ENCODE measurements at places on chromosomes 1 and 21.

- DNase-seq, result no peak
Measured at GRCh38 chr21:45393833-45394638, 10.9 kb upstream of the COL18A1 start.

- no peak for DNase-seq
Measured at GRCh38 chr1:48266576-48266975, 44.1 kb downstream of the SLC5A9 start.

DNA sequence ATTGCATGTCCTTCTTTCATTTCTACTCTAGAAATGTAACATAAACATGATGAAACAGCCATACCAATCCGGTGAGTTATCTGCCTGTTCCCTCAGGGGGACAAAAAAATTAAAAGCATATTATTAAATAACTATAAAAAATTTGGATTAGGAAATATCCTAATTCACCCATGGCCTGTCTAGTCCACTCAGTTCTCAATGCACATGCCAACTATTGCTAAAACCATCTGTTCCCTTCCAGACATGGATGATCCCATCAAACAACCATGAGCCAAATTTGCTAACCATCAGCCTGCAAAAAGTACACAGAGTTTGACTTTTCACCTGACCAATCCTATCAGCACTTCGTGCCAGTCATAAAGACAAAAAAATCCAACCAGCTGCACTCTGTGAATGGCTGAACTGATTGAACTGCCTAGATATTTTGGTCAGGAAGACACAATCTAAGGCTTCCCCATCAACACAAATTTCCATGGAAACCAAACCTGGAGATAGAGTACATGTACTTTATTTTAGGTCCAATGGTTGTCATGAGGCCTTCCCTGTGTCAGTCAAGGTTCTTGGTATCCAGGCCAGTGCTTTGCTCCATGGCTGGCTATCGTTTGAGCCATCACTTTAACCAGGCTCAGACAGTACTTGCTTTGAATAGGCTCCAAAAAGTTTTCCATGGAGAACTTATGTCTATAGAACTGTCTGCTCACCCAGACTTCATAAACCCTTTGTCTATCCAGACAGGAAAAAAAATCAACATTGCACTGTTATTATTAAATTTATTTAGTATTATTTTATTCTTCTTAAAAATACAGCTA is 570.8 kb downstream of the LTN1 start:
- DNase-seq, result no peak

DNA sequence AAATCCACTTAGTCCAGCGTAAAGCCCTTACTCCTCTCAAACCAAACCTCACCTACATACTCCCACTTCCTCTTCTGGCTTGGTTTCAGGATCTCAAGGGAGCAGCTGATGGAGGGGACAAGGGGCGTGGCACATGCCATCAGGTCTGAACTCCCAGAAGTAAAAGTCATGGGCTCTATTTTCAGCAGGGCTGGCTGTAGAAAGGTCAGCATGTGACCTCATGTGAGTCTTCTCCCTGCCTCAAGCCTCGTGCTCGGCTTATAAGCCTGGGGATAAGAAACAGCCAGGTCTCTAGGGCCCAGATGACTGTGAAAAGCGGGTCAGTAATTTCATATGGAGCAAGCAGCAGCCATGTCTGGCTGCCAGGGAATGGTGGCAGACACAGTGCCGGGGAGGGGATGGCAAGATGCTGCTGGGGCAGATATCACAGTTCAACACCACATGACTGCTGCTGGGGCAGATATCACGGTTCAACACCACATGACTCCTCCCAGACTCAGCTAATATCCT is 227.9 kb downstream of the KCNH1 start:
- DNase-seq, result no peak

GRCh38 chr21:44406953-44407352 is 48.4 kb upstream of the LRRC3 start:
- DNase-seq, result no peak

Data from T-helper 9 cell (primary cell).